NCI-H446 treated with DMSO at 0.1 percent for 48 hours (cell line): ENCODE measurements at places on chromosomes 11 and 22.

- no peak for DNase-seq
Measured at GRCh38 chr11:1460396-1460985, 26.1 kb downstream of the MOB2 start.

DNA sequence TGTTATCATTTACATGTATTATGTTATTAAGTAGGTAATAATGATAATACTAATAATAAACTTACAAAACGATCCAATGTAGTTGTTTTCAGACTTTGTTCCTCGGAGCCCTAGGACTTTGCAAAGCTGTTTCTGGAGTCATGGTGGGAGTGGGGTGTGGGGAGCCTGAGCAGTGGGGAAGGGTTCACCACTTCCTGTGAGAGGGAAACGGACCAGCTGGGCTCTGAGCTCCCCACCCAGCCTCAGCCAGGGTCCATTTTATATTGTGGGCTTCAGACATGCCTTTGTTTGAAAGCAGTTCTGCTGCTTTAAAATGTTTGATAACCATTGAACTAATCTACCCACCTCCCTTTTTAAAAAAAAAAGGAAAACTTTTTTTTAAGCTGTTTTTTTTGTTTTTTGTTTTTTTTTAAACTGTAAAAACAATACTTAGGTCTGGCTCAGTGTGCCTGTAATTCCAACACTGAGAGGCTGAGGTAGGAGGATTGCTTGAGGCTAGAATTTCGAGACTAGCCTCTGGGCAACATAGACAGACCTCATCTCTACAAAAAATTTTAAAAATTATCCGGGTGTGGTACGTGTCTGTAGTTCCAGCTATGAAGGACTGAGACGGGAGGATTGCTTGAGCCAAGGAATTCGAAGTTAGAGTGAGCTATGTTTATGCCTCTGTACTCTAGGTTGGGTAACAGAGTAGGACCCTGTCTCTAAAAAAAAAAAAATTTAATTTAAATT, 7.0 kb downstream of the SERPING1 start:
- DNase-seq = no peak

- DNase-seq = no peak
Measured at GRCh38 chr11:66281001-66281400, 3.0 kb downstream of the CNIH2 start.

GRCh38 chr11:95378111-95378510, 147.1 kb upstream of the SESN3 start:
- no peak for DNase-seq

DNA sequence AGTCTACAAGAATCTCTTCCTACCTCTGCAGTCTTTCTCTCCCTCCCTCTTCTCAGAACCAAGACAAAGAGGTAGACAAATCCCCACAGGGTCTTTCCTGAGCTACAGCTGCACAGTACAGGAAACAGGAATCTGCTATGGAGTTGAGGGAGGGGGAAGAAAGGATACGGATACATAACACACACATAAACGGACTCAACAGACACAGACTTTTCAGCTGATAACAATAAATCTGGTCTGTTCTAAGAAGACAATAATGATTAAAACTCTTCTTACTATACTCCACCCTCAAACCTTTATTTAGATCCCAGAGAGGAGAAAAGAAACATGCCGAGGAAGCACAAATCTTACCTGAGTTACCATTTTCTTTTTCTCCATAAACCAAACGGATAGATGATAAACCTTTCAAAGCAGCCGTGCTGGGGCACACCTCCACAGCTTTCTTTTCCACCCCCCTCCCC, 122.2 kb downstream of the APOL5 start:
- no peak for DNase-seq

- no peak for DNase-seq
Measured at GRCh38 chr11:121654259-121654842, 201.6 kb upstream of the SORL1-AS1 start.

- DNase-seq = no peak
Measured at GRCh38 chr22:47291565-47292495, 529.4 kb downstream of the TBC1D22A start.
